ENCODE measurements at places on chromosomes 13 and 19.

- no peak for DNase-seq
These were observed 60.1 kb upstream of the AKAP11 start for GRCh38 chr13:42211704-42212464.

GRCh38 chr19:1256646-1257474, 8.5 kb downstream of the MIDN start:
- DNase-seq: no peak

DNA sequence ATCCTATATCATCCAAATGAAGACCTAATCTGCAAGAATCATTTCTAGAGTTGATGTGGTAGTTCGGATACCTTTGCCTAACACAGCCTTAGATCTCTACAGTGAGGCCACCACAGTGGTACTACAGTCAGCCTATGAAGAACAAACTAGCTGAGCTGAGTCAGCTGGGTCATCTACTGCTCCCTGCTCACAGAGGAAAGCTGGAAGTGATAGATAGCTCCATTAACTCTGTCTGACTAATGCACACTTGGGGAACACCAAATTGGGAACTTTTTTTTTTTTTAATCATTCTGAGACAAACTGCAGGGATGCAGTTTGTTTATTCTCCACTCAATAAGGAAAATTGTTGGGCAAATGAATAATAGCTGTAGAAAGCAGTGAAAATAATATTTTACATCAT, 1160.6 kb downstream of the PCDH9 start:
- no peak for DNase-seq

- DNase-seq: no peak
These were observed 422.1 kb downstream of the COG6 start for GRCh38 chr13:40077396-40078027.

- no peak for DNase-seq
These were observed 1625.7 kb upstream of the SLC10A2 start for GRCh38 chr13:104691767-104692467.

All from CD4-positive, alpha-beta T cell treated with Interleukin-4 for 4 hours (primary cell).